ENCODE measurements at places on chromosomes 7 and 10.

DNA sequence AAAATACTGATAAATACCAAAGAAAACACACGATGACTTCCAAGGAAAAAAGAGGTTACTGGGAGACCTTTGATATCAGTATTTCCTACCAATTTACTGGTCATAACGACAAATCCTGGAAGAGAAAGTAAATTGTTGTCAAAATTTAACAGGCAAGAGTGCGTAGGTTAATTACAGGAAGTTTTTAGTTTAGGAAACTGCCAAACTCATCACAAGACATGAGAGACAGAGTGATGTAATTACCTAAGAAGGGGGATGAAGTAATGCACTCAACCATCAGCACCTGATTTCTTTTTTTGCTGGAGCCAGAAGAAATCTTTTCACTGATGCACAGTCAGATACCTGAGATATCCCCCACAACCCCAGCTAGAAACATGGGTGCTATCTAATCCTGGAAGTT, 16.8 kb downstream of the MACC1 start:
- DNase-seq: no peak

DNA sequence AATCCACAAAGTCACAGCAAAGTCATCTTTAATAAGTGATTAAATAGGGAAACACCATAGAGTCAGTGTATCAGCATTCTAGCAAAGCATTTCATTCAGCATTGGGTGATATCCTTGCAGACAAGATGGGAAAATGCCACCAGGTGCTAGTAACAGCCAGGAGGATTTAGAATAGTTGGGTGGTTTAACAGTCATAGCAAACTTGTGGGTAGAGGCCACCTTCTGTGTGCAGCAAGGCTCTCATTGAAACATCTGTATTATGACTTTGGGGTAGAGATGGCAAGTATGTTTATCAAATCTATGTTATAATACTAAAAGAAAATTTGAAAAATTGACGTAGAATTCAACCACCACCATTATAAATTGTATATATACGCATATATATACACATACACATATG, 26.4 kb upstream of the ADO start:
- DNase-seq: no peak

DNA sequence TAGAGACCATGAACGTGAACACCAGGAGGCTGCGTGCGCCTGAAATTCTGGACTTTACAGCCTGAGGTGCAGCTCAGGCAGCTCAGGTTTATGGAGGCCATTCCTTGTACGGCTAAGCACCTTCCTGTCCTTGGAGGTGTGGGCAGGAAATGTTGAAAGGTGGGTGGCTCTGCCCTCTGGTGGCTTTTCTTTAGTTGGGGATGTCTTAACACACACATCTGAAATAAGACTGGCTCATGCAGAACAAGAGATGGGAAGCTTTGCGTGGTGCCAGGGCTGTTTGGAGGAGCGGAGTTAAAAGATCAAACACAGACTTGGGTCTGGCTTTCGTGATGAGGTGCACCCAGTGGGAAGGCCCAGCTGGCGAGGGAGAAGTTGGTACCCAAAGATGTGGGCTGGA, 64.1 kb downstream of the DOCK1 start:
- DNase-seq: no peak

DNA sequence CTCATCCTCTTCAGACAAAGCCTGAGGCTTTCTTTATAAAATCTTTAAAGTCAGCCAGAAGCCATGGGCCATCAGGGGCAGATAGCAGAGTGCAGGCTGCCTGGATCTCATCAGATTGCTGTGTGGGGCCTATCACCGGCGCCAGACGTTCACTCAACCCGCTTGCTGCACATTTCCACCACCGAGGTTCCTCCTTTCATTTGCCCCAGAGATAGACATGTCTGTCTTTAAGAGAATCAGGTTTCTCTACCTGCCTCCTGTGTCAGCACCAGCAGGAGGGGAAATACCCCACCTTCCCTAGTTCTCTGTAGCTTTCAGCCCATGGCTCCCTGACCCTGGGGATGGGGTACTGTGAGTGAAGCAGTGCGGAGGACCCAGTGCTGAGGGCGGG, 22.0 kb downstream of the SLC18A2 start:
- DNase-seq: no peak

DNA sequence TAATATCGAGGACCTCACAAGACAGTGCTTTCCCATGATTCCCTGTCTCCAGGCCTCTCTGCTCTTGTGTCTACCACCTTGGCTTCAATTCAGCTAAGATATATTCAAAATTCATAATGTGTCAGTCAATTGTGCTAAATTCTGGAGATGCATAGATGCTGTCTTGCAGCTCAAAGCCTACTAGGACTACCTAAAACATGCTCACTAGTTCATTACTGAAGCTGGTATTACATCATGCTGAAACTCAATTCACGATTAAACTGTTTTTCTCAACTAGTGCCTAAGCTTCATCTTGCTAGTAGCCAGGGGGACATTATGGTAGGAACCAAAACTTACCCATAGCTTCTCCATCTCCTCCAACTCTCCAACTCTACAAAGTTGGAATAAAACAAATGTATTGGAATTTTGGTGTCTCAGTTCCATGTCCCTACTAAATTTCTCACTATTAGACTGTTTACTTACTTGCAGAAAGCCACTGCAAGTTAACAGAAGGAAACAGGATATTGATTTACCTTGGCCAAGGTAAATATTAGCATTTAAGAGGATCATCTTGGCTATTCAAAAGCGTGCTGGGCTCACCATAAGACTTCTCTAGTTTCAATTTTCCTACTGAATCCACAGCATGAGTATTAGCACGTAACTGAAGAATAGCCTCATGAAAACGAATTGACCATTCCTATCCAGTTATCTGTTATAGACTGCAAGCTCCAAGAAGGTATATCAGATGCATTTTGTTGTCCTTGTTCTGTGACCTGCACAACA, 53.6 kb downstream of the CREB3L2 start:
- DNase-seq: no peak

GRCh38 chr10:50529660-50530059, 94.1 kb downstream of the SGMS1 start:
- no peak for DNase-seq

- no peak for DNase-seq
These were observed 27.8 kb downstream of the DENND10 start for GRCh38 chr10:119131512-119132240.

DNA sequence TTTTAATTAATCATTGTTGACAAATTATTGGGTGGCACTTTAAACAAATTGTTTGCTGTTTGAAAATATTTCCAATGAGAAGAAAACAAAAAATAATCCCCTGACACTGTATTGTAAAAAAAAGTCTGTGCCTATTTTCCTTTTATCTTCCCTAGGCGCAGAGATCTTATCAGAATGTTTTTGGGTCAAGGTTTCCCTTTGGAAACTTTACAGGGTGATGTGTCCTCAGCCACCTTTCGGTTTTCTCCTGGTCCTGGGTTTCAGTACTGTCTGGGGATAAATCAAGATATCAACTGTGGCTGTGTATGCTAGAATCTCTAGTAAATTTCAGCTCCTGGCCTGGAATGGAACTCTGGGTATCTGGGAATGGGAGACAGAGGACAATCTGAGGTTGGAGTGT, 1.4 kb downstream of the ZNF107 start:
- no peak for DNase-seq

Data from T-helper 22 cell (primary cell).